ENCODE measurements at places on chromosomes 2 and 18.

GRCh38 chr18:9918016-9918680 is 4.3 kb downstream of the VAPA start:
- no peak for DNase-seq

DNA sequence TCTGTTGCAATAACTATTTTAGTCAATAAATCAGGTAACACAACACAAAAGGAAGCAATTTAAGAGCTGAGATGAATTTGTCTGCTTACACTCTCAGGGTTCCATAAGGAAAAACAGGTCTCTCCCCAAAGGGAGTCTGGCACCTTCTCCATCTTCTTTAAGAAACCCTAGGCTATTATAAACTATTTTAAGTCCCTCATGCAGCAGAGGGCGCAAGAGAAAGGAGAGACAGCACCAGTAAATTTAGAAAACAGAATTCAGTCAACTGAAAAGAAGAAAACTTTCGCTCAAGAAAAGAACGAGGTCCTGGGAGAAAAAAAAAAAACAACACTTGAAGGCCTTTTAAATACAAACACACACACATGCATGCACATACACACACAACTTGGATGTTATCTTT is 19.1 kb downstream of the SULT1C4 start:
- DNase-seq, result no peak

DNA sequence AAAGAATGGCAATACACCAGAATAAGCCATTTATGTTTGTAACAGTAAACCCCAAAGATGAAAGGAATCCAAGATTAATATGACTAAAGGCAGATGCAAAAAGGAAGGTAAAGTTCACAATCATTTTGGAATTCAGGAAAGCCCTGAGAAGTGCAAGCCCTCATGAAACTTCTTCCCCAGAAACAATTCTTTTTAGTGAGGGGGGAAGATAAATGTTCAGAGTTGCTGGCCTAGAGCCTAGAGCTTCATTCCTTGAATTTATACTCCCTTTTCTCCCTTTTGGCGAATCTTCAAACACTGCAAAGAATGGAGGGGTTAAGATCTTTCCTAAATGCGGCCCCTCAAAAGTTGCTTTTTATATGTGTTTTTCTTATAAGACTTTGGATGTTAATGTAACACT is 368.8 kb downstream of the MEIS1 start:
- DNase-seq, result no peak

- no peak for DNase-seq
These were observed 267.6 kb downstream of the GBX2 start for GRCh38 chr2:235900631-235901030.

GRCh38 chr2:73333564-73333963 is 40.2 kb upstream of the EGR4 start:
- DNase-seq, result no peak

DNA sequence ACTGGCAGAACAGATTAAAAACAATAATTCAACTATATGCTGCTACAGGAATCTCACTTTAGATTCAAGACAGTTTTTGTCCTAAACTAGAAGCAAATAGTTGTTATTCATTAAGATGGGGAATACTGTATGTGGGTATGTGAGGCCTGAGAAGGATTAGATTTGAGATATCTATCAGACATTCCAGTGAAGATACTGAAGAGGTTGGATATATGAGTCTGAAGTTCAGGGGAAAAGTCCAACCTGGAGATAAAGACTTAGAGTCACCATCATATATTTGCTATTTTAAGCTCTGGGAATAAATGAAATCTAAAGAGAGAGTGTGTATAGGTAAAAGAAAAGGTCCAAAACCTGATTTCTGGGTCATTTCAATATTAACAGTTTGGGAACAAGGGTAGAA is 96.2 kb upstream of the RBBP8 start:
- no peak for DNase-seq

DNA sequence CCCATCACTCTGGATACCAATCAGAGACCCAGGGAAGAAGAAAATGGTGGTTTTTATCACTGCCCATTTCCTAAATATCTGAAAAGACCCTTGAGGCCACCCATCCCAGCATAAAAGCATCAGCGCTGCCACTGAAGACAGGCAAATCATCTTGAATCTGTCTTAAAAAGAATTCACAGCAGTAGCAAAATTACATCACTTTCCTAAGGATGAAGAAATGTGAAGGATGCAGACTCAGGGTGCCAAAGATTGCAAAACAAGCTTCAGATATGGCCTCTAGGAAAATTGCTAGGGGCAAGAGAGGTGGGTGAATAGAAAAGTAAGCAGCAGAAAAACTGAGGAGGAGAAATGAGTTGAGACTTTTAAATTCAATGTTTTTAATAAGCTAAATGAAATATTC is 70.0 kb downstream of the SLC25A12 start:
- DNase-seq, result no peak

- no peak for DNase-seq
These were observed 154.4 kb upstream of the COL3A1 start for GRCh38 chr2:188819792-188820191.

DNA sequence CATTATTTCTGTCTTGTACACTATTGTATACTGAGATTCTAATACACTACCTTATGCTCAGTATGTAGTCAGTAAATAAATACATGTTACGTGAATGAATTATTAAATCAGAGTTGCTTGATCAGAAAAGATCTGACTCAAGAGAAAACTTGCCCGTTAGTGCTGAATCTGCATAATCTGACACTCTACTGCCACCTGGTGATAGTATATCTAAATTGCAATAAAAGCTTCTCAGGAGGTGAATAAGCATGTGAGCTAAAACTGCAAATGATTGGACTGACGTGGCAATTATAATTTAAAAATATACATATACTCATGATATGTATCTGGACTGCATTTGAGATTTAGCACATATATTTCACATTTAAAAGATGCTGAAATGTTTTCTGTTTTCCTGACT is 70.4 kb downstream of the KIAA1328 start:
- DNase-seq, result no peak

GRCh38 chr2:201513271-201513670 is 61.7 kb downstream of the STRADB start:
- DNase-seq, result no peak

GRCh38 chr2:23516520-23517256 is 131.7 kb downstream of the KLHL29 start:
- no peak for DNase-seq

DNA sequence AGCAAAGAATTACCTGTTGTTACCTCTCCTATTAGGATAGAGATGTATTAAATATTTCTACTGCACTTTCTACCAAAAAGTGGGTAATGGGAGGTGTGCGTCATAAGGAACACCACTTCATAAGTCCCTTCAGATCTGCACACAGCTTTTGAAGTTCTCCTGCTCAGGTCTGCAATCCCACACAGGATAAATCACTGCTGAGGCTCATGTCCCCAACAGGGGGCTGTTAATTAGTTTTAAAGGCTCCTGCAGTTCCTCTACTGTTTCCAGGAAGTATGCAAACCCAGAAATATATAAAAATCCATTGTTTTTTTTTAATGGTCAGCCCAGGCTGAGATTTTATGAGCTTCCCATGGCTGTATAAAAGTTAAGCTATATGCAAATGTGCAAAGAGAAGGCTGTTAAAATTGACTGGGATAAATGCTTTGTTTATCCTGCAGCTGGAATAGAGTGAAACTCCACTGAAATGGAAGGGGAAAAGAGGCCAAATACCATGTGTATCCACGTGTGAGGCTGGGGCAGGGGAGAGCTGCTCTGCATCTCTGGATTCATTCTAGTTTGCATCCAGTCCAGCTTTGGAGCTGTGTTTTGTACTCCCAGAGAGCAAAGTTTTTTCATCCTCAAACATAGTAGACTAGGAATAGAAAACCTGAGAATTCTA is 903.7 kb downstream of the TDRD15 start:
- no peak for DNase-seq

GRCh38 chr18:79693561-79694205 is 14.1 kb downstream of the CTDP1 start:
- DNase-seq, result no peak

GRCh38 chr2:235570256-235570655 is 76.4 kb downstream of the AGAP1 start:
- no peak for DNase-seq

DNA sequence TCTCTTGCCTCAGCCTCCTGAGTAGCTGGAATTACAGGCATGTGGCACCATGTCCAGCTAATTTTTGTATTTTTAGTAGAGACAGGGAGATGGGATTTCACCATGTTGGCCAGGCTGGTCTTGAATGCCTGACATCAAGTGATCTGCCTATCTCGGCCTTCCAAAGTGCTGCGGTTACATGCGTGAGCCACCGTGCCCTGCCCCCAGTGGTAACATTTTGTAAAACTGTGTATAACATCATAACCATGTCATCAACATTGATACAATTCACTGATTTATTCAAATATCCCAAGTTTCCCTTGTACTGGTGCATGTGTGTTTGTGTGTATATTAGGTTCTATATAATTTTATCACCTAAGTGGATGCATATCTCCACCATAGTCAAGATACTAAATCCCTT is 70.0 kb downstream of the PDCL3 start:
- no peak for DNase-seq

DNA sequence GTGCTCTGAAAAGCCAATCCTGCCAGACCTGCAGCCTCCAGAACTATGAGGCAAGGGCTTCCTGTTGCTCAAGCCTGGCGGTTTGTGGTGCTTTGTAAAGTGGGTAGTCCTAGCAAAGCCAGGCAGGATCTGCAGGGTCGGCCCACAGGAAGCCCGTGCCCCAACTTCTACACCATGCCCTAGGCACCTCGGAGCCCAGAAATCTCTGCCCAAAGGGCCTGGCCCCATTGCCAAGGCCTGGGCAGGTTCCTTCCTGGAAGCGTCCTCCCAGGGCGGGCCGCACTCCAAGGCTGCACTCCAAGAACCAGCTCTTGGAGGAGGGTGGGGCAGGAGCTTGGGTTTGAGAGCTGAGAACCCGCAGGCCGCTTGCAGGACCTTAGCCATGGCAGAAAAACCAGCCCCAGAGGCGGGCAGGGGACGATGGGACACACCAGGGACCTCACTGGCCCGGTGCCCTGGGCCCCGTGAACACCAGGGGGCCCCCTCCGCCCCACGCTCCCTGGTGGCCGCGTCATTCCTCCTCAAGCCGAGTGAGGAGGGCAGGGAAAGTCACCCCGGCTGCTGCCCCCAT is 37.2 kb upstream of the ID2 start:
- no peak for DNase-seq

DNA sequence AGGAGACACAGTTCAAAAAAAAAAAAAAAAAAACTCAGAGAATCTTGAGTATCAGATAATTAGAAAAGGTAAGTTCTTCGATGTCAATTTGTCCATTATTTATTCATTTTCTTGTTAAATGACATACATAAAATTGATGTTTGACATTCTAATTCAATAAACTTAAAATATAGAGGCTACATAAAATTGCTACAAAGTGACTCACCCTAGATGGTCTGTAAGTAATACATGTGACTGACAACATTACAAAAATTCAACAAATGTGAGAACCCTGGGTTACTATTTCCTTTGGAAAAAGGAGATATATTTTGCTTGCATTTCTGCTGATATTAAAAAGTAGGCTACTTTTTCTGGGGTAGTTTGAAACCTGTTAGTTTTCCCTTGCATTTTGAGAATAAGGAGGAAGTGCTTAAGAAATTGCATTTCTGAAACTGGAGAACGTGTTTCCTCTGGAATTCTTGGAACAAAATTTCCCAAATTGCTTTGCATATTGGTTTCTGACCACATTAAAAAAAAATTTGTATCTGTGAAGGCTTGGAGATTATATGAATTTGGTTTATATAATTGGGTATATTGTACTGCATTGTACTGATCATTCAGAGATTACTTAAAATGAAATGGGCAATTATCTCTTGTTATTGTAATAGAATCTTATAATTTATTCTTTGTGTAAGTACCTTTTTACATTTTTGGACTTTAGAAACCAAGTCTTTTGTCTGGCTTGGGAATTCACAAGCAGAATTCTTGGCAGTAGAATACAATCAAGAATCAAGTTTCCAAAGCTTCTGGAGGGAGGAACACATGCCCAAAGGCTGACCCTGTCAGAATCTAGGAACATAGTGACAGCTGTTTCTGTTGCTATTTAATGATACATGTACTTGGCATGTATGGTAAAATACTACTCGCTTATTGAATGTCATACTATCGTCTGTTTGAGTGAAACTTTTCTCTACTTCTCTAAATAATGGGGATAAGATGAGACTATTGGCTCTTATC is 106.1 kb downstream of the DSEL start:
- no peak for DNase-seq

DNA sequence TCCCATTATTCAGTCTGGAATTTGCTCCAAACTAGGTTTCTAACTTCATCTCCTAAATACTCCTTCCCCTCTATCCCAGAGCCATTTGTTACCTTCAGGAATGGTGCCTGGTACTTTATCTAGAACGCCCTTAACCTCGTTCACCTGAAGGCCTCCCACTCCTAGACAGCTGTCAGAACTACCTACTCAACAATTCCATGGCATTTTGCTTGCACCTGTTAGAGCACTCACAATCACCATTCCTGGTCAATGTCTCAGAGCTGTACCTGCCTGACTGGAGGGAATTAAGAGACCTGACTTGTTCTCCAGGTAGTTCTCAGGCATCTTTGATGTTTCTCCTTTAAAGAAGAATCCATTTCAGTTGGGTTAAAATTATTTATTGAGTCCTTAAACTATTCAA is 88.9 kb downstream of the GAREM1 start:
- no peak for DNase-seq

DNA sequence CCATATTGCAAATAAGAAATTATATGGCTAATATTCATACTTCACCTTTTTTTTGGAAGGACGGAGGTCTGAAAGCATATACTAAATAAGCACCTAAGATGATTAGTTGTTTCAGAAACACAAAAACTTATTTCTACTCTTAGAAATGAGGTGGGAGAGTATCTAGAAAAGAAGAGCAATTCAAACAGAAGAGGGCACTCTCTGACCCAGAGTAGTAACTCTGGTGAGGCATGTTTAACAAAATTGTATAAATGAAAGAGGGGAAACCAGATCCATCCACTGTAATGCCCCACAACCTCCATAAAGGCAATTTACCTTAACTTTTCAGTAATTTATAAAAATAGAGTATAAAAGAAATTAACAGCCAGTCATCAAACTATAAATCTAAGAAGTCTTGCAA is 669.6 kb upstream of the VRK2 start:
- DNase-seq, result no peak

All from stimulated activated CD4-positive, alpha-beta T cell treated with anti-CD3 and anti-CD28 coated beads, Interleukin-1b, Interleukin-23, amount 100 ng/mL, for 1 hour (primary cell).